ENCODE measurements at places on chromosomes 1 and 21.

- DNase-seq = no peak
Observed at GRCh38 chr21:35252831-35253230, 203.7 kb upstream of the RUNX1 start.

- no peak for DNase-seq
Observed at GRCh38 chr1:169741666-169742394, 8.0 kb upstream of the SELE start.

DNA sequence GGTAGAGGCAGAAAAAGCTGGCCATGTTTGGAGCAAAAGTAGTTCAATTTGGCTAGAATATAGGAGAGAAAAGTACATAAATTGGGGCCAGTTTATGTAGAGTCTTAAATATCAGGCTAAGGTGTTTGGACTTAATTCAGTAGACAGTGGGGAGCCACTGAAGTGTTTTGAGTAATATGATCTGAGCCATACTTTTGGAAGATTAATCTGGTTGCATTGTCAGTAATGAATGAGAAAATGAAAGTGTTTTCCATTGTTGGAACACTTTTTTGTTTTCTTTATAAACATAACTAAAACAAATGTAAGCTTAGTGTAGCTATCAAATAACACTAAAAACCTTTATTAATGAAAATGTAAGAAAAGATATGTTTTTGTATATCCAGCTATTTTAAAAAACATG lies 42.1 kb downstream of the POU2F1 start:
- no peak for DNase-seq

GRCh38 chr21:35737449-35737848 lies 322.9 kb downstream of the SETD4 start:
- DNase-seq = no peak

- DNase-seq = no peak
Observed at GRCh38 chr1:200228081-200228480, 181.8 kb downstream of the ZNF281 start.

GRCh38 chr1:177082855-177083693 lies 81.4 kb downstream of the ASTN1 start:
- no peak for DNase-seq

- no peak for DNase-seq
Observed at GRCh38 chr1:143643148-143643885, 328.5 kb downstream of the FAM72C start.

GRCh38 chr1:5640845-5641244 lies 351.4 kb downstream of the NPHP4 start:
- no peak for DNase-seq

DNA sequence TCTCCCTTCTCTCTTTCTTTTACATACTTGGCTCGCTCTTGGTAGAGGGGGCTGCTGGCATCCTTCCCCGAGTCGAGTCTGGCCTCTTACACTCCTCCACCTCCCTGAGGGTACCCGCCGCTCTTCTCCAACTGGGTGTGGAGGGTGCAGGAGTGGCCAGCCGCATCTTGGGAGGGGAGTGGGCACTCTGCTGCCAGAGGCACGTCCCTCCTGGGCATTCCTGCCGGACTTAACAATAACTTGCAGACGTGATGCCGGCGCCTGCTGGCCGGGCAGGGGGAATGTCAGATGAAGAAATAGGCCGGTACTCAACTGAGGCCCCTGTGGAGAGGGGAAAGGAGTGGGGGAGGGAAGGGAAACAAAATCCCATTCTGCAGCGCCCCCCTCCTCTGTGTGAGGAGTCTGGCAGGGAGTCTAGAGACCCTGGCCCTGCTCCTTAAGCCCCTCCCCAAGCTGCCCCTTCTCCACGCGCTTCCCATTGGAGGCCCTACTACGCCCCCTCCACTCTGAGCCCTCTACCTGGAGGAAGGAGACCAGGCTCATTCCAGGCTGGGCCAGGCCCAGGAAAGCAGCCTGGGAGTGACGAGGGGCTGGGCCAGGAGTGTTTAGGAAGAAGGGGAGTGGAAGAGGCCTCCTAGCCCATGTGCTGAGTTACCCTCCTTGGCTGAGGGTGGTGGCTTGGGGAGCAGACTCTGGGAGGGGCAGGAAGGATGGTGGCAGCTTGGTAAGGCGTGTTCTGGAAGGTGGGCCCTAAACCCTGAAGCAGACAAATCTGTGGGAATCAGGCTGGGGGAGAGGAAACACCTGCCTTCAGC lies 1.8 kb downstream of the ATP2B4 start:
- no peak for DNase-seq

GRCh38 chr1:205571747-205572146 lies 60.1 kb downstream of the ELK4 start:
- no peak for DNase-seq

DNA sequence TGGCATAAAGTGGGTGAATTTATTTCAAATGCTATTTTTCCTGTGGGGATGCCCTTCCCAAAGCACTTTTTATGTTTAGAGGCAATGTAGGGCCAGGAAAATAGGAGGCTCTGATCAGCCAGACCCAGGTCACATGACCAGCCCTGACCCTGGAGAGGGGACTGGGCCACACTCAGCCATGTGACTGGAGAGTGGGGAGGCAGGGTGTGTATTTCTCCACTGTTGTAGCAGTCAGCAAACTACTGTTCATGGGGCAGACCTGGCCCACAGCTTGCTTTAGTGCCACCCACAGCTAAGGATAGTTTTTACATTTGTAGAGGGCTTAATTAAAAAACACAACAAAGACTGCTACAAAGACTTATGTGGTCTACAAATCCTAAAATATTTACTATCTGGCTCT lies 153.8 kb downstream of the ACTL8 start:
- no peak for DNase-seq

DNA sequence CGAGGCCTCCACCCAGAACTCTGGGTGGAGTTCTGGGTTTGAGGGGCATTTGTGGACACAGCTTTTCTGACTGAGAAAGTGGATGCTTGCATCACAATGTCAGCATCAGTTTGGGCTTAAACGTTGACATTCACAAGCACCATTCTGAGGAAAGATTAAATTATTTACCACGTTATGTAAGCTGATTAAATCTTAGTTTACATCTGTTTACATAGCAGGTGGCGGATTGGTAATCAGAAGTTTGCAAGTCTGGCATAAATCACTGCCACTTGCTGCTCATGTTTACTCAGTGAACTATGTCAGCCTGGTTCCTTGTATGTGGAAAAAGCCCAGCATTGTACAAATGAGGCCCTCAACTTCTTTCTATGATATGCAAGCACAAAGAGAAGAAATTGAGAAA lies 310.1 kb downstream of the PAPPA2 start:
- DNase-seq = no peak

DNA sequence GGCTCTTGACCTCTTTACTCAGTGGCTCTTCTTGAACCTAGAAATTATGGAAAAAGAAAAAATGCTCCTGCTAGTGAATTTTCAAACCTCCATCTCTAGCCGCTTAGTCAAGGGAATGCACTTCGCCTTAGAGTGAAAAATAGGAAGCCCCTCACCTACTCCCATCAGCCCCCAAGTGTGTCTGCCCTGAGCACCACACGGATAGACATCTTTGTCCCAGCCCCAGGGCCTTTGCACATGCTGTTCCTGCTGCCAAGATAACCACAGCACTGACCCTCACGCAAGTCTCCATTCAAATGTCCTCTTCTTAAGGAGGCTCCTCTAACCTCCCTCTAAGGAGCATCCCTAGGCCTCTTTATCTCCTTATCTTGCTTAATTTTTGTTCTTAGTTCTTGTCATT lies 59.6 kb downstream of the FBXO2 start:
- DNase-seq = no peak

DNA sequence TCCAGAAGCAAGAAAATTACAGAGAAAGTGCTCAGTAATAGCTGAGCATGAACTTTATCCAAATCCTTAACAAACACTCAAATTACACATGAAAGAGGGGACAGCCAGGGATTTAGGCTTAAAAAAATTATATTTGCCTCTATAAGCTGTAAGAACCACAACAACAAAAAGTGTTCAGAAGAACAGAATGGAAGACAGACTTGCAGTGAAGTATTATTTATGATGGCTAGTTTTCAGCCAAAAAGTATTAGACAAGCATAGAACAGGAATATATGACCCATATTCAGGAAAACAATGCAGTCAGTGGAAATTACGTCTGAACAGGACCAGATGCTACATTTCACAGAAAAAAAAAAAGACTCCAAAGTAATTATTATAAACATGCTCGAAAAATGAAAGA lies 1246.3 kb downstream of the NCAM2 start:
- no peak for DNase-seq

Measured in SIG-M5 (cell line).